ENCODE measurements at places on chromosomes 6 and 20.
A peak's percentile ranks its signal among the peaks of the same experiment; 100 is the strongest.

GRCh38 chr6:65170273-65170672 lies 536.8 kb downstream of the EYS start:
- no peak for DNase-seq

GRCh38 chr6:5294392-5295211 lies 33.3 kb downstream of the FARS2 start:
- DNase-seq = no peak

- DNase-seq = no peak
Measured at GRCh38 chr20:58227391-58228102, 906 bp downstream of the ANKRD60 start.

- no peak for DNase-seq
Measured at GRCh38 chr6:150302520-150303176, 66.2 kb upstream of the IYD start.

DNA sequence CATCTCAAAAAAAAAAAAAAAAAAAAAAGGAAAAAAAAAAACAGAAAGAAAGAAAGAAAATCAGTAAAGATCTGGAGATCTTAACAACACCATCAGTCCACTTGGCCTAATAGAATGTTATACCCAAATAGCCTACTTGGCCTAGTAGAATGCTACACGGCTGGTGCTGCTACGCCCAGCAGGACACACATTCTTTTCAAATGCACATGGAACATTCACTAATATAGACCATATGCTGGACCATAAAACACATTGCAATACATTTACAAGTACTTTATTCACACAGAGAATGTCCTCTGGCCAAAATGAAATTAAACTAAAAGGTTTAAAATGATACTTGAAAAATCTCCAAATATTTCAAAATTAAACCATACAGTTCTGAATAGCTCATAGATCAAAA lies 80.0 kb upstream of the TNFAIP3 start:
- DNase-seq = no peak

DNA sequence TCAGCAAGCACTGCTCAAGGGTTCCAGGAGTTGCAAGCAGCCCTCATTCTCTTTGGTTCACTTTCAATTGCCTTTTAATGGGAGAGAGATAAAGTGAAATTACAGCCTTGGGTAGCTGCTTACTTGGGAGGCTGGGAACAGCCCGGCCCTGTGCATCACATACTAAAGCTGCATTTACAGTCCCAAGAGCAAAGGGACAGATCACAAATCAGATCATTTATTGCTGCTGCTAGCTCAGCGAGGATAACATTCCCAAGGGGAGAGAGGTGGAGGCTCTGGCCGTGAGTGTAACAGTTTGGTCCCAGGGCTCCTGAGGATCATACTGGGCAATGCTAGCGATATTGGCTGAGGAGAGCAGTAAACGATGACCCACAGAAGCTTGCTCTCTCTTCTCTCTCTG lies 133.1 kb downstream of the CDH26 start:
- DNase-seq = no peak

GRCh38 chr6:144349690-144350527 lies 64.8 kb downstream of the UTRN start:
- peak; percentile 85 for DNase-seq

- DNase-seq = no peak
Measured at GRCh38 chr6:170063851-170064602, 226.9 kb downstream of the DLL1 start.

Data from cardiac fibroblast (primary cell).